ENCODE measurements at places on chromosomes 4 and X.

- no peak for DNase-seq
These were observed 5.1 kb downstream of the USP27X start for GRCh38 chrX:49884290-49884862.

- DNase-seq, result no peak
These were observed 37.4 kb upstream of the SLC10A4 start for GRCh38 chr4:48445704-48446103.

- DNase-seq, result no peak
These were observed 87.8 kb downstream of the ATRX start for GRCh38 chrX:77698242-77698641.

DNA sequence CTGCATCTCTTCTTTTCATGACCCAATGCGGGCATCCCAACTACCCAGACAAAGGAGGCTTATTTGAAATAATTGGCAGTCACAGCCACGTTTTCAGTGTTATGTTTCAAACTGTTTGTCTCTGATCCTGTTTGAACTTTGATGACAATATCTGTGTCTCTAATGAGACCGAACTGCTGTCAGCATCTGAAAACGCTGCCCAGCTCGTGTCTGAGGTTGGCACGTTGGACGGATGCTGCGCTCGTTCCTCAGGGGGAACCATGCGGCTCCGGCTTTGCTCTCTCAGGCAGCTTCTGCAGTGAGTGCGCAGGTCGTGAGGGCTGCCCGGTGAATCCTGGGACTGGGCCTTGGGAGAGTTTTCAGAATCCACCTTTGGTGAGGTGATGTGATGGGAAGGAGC lies 58.4 kb upstream of the SORBS2 start:
- DNase-seq, result no peak
